ENCODE measurements at places on chromosomes 5 and 9.

DNA sequence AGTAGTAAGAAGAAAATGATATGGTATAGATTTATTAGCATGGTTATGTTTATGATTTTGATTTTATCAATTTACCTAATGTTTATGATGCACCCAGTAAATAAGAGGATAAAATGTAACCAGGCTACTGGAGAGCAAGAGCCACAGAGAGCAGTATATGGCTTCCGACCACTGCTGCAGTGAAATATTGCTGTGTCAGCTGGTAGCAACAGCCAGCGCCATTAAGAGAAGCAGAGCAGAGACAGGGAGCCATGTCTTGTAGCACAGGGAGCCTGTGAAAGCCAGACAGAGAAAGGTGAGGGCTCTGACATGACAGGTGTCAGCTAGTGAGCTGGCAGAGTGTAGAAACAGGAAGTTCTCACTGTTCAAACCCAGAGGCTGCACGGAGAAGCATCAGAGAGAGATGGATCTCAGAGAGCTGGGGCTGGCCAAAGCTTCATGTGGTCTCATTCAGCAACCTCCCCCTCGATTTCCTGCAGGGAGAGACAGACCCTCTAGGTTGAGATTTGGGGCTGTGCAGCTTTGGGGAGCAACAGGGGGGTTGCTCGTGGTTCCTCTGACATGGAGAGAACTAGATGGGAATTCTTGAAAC is 202.1 kb downstream of the MED10 start:
- no peak for DNase-seq

GRCh38 chr5:124436294-124436693 is 310.1 kb downstream of the ZNF608 start:
- no peak for DNase-seq

- DNase-seq: no peak
Measured at GRCh38 chr5:61053937-61054336, 108.3 kb downstream of the SMIM15 start.

DNA sequence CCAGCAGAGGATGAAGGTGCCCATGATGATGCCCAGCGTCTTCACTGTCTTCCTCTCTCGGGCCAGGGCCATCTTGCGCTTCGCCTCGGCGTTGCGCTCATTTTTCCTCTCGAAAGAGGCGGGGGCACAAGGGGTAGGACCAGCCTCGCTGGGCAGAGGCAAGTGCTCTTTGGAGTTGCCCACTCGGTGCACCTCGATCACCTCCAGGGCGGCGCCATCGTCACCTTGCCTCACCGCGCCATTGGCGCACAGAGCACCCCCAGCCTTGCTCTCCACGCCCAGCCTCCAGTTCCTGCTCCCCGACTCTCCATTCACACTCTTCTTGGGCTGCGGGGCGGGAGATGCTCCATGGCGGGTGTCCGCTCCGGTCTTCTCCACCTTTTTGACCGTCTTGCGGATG is 1.6 kb downstream of the HTR1A start:
- DNase-seq: no peak

DNA sequence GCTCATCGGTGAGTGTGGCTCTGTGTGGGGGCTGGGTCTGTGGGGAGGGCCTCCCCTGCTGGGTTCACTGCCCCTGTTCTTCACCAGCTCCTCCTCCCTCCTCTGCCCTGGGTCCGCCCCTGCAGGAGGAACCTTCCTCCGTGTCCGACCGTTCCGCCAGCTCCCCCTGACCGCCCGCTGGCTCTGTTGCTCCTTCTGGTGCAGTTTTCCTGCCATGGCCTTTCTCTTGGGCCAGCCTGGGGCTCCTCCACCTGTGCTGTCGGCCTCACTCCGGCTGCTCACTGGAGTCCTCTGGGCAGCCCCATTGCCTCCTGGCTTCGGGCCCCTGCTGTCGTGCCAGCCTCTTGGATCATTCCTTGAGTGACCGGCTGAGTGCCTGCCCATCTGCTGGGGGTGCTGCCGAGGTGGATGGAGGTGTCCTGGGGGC is 12.3 kb downstream of the RNU6ATAC start:
- no peak for DNase-seq

GRCh38 chr5:36878392-36879082 is 2.0 kb downstream of the NIPBL start:
- DNase-seq: no peak

GRCh38 chr5:82745016-82745415 is 332.2 kb downstream of the TMEM167A start:
- DNase-seq: no peak

DNA sequence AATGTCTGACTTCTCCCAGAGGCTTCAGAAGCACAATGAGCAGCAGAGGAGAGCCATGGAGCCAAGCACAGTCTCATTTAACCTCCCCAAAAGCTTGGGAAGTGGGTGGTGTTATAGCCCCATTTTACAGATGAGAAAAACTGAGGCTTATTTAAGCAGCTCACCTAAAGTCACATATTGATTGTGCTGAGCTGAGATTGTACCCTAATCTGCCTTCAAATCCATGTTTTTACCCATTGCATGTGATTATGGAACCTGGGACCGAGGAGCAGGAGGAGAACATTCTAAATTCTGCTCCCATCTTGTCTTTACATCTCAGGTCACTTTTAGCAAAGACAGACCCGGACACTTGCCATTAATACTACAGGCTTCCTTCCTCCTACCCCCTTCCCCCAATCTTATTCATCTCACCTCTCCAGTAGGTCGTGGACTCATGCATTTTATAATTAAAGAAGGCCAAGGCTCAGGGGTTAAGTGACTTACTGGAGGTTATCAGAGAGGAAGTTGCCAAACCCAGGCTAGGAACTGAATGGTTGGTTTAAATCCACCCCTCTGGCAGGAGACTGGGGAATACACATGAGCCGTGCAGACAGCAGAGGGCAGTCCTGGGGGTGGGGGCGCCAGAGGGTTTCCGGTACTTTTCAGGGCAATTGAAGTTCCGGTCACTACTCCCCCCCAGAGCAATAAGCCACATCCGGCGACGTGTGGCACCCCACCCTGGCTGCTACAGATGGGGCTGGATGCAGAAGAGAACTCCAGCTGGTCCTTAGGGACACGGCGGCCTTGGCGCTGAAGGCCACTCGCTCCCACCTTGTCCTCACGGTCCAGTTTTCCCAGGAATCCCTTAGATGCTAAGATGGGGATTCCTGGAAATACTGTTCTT is 51.0 kb upstream of the IL17B start:
- DNase-seq: no peak

DNA sequence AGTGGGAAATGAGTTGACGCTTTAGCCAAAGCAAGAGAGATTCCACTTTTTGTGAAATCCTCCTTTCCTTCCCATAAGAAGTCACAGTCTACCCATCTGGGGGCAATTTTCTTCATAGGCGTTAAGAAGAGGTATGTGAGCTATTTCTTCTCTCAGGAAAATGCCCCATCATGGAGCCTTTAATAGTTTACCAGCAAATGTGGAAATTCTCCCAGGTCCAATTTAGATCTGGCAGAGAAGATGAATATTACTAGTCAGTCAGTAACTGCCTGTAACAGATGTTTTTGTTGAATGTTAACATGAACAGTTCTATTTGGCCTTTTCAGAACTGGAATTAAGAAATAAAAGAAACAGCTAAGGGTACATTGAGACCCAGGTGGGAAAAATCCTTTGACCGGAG is 156.4 kb upstream of the RFX3 start:
- no peak for DNase-seq

DNA sequence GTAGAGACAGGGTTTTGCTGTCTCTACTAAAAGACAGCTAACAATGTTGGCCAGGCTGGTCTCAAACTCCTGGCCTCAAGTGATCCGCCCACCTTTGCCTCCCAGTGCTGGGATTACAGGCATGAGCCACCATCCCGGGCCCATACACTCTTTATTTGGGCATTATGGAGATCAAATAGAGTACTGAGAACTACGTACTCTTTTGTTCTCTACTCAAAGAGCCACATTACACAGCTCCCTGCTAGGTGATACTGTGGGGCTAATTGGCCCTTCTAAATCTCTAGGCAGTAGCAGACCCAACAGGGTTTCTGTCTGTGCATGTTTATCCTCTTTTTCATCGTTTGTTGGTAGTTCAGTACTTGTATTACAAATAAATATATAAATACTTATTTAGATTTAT is 16.1 kb downstream of the CKMT2 start:
- DNase-seq: no peak

DNA sequence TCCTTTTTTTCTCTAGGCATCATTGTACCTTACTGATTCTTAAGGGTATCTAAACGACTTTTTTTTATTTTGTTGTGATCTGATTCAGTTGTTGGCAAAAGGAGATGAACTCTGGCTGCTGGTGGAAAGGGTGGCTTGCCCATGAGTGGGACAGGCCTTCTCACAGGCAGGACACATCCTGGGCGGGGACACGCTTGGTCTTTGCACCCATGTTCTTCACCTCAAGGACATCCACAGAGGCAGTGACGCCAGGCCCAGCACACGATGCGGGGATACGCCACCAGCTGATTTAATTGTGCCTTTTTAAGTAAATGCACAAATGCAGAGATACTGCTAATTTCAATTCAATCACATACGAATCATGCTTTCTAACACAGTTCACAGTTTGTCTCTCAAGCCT is 208.1 kb downstream of the FANCC start:
- DNase-seq: no peak

- DNase-seq: no peak
Measured at GRCh38 chr9:14212697-14213420, 101.1 kb downstream of the NFIB start.

GRCh38 chr9:111190347-111190746 is 139.7 kb downstream of the OR2K2 start:
- no peak for DNase-seq

DNA sequence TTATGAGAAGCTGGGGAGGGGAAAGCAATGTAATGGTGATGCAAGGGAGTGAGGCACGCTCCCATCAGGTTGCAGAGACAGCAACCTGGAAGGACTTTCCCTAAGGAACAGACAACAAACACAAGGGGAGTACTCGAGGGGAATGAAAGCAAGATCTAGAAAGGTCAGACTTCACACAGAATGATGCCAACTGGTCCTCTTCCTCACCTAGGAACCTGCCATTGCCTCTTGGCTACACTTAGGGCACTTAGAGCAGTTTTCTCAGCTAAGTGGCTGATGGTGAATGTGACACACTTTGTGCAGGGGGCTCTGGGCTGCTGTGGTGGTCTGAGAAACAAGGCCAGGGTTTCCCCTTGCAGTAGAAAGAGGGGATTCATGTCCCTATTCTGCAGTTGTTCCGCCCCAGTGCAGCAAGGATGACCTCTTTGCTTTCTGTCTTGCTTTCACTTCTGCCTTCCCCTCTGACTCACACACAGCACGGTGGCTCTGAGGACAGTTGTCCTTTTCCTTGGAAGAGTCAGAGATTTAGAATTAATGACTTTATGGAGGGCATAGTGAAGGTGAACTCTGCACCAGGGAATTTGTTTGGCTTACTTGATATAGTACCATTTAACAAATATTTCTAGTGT is 394.0 kb upstream of the KLF4 start:
- no peak for DNase-seq

- DNase-seq: no peak
Measured at GRCh38 chr5:143629871-143630659, 181.9 kb upstream of the HMHB1 start.

GRCh38 chr9:127109212-127109711 is 13.2 kb downstream of the ANGPTL2 start:
- no peak for DNase-seq

- no peak for DNase-seq
Measured at GRCh38 chr9:82367929-82368328, 379.4 kb downstream of the SPATA31D1 start.

DNA sequence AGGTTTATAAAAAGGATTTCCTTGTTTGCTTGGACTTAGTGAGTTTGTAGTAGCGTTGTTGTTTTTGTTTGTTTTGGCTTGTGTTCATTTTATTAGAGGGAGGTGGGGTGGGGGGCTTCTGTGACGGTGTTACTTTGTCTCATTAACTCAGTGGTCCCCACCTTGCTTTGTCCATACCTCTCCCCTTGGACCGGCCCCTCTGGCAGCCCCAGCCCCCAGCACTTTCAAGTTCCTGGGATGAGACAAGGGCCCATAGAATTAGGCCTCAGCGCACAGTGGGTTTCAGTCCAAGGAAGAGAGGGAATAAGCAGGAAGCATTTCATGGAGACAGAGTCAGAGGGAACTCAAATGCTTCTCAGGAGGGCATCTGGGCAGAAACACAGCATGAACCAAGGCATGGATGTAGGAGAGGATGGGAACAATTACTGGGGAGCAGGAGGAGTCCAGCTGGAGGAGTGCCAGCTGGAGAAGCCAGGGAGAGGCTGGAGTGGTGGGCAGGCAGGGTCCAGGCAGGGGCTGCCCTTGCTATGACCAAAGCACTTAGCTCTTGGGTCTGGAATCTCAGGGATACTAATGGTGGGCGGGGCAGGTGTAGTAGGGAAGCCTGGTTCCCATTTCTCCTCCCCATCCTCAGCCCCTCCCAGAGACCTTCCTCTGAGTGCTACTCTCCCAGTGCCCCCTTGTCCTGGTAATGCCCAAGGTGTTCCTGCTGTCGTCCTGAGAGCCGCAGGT is 23.5 kb upstream of the ENHO start:
- no peak for DNase-seq

All from activated naive CD4-positive, alpha-beta T cell treated with anti-CD3 and anti-CD28 coated beads, Interleukin-2, amount 50 U/mL, for 16 hours (primary cell).